Stimulated activated CD4-positive, alpha-beta T cell treated with anti-CD3 and anti-CD28 coated beads, Interleukin-1b, Interleukin-23, amount 100 ng/mL, for 1 hour (primary cell): ENCODE measurements at places on chromosomes 6 and 20.

DNA sequence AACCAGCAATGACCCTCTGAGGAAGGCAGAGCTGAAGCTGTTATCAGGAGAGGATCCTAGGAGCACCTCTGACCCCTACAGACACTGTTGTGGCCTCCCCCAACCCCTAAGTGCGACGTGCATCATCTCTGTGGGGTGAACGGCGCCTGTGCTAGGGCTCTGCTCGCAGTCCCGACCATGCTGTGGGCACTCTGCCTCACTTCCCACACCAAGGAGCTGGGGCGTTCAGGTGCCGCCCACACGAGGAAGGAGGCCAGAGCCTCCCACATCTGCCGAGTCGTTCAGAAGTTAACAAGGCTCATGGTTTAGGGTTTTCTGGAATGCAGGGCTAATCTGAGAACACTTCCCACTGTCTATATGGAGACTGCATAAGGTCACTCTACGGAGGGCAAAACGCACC lies 62.1 kb downstream of the GINS1 start:
- no peak for DNase-seq

- DNase-seq, result no peak
These were observed 476.1 kb downstream of the TFAP2A start for GRCh38 chr6:9938801-9939200.

- no peak for DNase-seq
These were observed 8.4 kb upstream of the SLC2A10 start for GRCh38 chr20:46701057-46701456.

DNA sequence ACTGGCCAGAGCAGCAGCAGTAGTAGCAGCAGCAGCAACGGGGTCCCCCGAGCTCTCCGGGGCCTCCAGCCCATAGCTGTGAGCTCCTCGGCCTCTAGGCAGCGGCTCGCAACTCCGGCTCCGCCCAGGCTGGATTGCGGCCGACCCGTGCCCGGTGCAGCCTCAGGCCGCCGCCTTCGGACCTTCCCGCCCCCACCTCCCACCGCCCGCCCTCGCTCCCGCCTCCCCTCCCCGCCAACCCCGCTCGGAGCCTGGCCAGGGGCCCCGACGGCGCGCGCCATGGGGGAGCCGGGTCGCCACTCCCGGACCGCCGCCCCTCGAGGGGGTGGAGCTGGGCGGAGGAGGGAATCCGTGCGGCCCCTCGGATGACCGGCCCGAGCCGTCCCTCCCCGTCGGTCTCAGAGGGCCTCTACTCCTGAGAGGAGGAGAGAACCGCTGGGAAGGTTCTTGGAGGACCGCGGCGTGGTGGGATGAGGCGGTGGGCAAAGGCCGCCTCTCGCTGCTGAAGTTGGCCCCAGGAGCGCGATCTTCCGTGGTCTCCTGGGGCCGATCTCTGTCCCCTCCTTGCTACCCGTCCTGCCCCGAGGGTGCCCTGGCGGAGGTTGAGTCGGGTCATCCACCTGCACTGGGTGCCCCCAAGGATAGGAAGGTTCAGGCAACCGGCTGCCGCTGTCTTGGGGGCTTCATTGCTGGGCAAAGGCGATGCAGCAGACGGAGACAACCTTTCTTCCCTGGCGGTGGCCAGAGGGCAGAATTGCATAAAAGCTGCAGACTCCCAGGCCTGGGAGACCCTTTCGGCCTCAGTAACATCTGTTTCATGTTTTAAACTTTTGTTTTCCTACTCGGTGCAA lies at the start of gene ADAM33:
Gene ADAM33, minus strand, starts transcription at position 80 of the 851 bp plus-strand sequence. Its CDS starts 6 bp downstream, at position 74.
- DNase-seq, result no peak

- no peak for DNase-seq
These were observed 86.5 kb downstream of the SERAC1 start for GRCh38 chr6:158081657-158081935.

DNA sequence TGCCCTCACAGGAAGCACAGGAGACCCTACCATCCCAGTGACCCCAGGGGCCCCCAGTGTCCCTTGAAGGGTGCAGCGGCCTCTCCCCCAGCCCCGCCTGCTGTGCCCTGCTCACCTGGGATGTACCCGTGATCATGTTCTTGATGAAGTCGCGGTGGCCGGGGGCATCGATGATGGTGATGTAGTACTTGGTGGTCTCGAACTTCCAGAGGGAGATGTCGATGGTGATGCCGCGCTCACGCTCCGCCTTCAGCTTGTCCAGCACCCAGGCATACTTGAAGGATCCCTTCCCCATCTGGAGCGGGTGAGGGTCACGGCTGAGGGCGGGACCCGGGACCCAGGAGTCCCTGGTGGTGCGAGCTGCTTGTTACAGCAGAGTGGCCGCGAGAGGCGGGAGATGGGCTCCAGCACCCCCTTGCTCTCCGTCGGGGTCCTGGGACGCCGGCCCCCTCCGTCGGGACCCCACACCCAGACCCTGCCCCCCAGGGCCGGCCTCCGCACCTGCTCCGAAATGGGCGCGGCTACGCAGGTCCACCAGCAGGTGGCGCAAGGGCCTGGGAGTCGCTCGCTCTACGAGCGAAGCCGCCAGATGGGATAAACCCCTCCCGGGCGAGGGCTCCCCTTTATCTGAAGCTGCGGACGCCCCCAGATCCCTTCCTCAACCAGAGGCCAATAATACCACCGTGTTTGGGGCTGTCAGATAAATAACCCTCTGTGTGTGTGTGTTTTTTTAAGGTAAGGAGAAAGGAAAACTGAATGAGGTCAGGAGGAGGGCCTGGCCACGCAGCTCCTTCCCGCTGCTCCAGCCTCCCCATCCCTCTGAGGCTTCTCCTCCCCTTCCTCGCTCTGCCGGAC lies 2.9 kb downstream of the EEF1A2 start:
- DNase-seq, result peak; percentile 69

DNA sequence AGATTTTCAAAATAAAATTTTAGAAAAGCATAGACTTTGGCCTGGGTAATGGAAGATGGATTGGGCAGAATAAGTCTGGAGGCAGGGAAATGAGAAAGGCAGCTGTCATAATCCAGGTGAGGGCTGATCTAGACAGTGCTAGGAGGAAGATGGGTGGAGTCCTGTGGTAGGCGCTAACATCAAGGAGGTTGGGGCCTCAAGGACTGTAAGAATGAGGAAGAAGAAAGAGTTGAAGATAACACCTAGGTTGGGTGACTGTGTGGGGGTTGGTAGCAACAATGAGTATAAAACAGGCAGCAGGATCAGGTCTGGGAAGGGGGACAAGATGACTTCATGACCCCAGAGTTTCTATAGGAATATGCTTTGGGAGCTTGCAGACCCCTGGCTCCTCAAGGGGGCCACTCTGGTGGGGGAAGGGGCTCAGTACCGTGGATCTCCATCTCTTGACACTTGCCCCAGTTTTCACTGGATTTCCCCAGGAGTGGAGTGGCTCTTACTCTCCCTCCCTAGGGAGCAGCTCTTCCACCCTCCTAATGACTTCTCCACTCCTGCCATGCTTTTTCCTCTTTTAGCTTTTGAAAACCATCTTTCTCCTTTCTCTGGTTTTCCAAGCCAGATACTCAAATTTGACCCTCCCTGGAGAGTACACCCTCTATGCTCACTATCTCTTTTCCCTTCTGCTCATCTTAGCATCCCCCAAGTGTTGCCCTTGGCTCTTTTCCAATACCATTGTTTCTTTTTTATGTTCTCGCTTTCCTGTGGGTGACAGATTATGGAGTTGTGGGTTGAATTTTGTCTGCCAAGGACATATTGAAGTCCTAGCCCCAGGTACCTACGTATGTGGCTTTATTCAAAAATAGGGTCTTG lies 14.8 kb downstream of the TRIM31 start:
- no peak for DNase-seq

DNA sequence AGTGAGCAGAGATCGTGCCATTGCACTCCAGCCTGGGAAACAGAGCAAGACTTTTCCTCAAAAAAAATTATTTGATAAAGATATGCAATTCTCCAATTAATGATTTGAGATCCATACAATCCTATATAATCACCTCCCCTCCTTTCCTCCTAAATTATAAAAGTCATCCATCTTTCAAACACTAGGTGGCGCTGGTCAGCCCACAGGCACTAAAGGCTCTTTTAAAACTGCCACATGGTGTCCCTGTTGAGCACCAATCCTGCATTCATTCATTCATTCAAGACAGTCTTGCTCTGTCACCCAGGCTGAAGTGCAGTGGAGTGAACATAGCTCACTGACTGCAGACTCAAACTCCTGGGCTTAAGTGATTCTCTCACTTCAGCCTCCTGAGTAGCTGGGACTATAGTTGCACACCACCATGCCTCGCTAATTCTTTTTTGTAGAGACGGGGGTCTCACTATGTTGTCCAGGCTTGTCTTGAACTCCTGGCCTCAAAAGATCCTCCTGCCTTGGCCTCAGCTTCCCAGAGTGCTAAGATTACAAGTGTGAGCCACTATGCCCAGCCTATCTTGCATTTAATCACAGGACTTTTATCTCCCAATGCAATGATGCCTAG lies 58.7 kb upstream of the SLC2A12 start:
- DNase-seq, result no peak

DNA sequence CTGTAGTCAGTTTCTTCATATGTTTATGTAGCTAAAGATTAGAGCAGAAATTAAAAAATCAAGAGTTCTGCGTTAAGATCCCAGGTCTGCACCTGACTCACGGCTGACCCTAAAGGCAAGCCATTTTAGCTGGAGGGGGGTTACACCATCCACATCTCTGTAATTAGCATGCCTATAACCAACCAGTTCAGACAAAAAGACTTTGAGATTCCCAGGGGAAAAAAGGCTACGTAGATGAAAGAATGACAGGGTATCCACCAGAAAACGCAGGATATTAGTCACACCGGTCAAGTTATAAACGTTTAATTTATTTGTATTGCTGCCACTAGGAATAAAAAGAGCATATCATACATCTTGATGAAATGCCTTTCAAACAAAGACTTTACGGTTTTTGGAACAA lies 299.1 kb downstream of the FOXC1 start:
- no peak for DNase-seq
